Pons (tissue), 1 donor: ENCODE measurements at places on chromosomes 2 and 18.

DNA sequence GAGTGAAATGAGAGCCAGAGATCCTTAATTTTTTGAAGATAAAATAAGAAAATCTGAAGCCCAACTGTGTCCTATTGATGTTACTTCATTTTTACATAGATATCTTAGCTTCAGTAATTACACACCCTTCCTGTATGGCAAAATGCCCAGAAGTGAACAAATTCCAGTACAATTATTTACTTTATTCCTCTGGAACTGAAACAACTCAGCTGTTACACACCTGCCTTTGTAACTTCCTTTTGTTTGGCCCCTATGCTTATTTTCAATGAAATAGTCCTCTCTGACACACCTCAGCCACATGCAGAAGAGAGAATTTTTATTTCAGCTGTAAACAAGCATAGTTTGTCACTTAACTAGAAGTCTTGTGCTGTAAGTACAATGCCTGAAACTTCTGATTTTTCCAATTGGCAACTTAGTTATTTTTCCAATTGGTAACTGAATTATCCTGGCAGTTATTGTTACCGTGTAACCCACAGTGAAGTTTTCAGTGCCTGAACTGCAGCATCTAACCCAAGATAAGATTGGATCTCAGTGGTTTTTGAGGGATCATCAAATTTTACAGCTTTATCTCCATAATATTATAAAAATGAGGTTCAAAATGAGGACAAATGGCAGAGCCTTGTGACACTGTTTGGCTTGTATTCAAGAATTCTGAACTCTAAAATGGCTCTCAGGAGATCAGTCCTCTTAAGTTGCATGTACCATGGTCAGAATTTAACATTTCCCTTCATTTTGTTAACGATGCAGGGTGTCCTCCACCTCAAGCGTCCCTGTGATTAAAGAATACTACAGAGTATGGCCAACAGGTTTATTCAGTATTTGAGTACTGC lies 82.6 kb downstream of the PKP4 start:
- peak; percentile 39 for DNase-seq

GRCh38 chr18:64840911-64841701 lies 692.2 kb upstream of the LINC00305 start:
- no peak for DNase-seq

GRCh38 chr2:155125585-155126230 lies 427.2 kb downstream of the KCNJ3 start:
- DNase-seq = no peak

- no peak for DNase-seq
Observed at GRCh38 chr2:159144776-159145614, 141.5 kb downstream of the WDSUB1 start.

- no peak for DNase-seq
Observed at GRCh38 chr2:224729435-224729834, 13.3 kb upstream of the CCDC195 start.

GRCh38 chr2:207993151-207993763 lies 32.1 kb downstream of the PLEKHM3 start:
- no peak for DNase-seq

DNA sequence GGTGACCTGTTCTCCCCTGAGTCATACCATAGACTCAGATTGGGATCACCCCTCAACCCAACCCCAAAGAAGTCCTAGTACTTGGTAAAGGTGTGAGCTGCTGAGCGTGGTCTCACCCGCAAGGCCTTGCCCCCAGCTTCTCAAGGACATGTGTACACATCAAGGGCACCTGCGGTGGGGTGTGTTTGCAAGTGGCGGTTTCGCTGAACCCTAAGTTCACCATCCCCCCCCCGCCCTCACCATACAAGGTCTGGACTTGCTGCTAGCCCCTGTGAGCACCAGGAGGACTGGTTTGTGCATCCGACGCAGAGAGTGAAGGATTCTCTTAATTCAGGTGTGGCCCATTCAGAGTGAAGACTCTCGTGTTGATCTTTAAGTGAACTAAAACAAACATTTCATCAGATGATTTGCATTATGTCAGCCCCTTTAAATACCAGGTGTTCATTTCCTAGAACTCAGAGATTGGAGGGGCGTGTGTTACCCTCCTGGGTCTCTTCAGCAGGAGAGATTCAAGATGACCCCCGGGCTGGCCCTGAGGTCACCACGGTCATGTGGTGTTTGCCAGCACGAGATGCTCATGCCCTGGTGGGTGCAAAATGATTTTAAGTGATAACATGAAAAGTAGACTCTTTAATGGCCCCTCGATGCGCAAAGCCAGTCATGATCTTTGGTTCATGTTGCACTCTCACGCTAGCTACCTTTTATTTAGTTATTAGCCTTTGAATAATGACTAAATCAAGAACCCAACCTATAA lies 27.8 kb downstream of the MTERF4 start:
- no peak for DNase-seq

- DNase-seq = no peak
Observed at GRCh38 chr2:118301248-118301647, 213.0 kb downstream of the INSIG2 start.

- peak; percentile 58 for DNase-seq
Observed at GRCh38 chr2:100606726-100607343, 44.0 kb downstream of the PDCL3 start.

GRCh38 chr2:46977899-46978298 lies 62.3 kb upstream of the MCFD2 start:
- DNase-seq = peak; percentile 86

DNA sequence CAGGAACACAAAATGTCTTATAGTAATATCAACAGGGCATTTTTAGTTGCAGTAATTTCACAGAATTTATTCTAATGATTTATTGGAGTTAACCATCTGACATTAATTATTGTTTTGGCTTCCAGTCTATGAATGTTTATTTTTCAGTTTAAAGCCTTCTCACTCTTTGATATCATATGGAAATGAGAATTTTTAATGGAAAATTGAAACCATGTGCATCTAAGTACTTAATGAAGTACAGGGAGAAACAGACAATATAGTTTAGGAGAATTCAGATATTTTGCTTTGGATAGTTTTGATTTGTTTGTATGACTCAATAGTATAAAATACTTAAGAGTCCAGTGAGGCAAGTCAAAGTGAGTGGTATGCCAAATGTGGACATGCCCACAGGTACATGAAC lies 126.1 kb downstream of the OLA1 start:
- no peak for DNase-seq

GRCh38 chr2:18771212-18771611 lies 181.8 kb upstream of the NT5C1B start:
- DNase-seq = no peak

DNA sequence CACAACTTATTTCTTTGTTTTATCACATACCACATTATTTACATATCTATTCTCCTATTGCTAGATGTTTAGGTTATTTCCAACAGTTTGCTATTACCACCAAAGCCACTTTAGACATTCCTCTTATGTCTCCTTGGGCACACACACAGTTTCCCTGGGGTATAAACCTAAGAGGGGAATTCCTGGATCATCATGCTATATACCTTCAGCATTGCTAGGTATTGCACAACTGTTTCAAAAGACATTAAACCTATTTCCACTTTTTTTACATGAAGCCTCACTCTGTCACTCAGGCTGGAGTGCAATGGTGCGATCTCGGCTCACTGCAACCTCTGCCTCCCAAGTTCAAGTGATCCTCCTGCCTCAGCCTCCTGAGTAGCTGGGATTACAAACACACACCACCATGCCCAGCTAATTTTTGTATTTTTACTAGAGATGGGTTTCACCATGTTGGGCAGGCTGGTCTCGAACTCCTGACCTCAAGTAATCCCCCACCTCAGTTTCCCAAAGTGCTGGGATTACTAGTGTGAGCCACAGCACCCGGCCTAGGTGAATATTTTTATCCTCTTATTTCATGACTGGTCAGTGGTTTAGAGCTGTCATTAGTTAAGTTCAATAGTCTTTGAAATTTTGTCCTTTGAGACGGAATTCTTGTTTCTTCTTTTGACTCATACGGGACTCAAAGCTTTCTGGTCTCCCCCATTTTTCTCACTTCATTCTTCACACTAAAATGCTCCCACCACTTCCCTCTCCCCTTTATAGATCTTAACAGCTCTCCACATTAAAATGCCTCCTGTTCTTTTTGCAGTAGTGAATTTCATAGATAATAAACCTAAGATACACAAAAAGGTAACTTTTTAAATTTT lies 30.3 kb downstream of the SULT1C4 start:
- DNase-seq = no peak

DNA sequence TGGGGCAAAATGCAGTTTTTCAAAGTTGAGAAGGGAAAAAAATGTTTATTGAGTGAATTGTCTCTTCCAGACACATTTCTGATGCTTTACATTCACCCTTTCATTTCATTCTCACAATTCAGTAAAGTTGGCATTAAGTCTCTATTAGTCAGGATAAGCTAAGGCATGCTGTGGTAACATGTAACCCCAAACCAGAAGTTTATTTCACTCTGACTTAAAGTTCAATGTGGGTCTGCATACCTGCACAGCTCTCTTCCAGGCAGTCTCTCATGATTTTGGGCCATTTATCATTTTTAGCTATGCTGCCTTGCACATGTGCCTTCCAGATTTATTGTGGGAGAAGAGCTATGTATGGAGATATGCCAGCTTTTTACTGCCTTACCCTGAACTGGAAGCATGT lies 48.0 kb downstream of the DDX18 start:
- no peak for DNase-seq

- DNase-seq = no peak
Observed at GRCh38 chr18:3345452-3345851, 83.5 kb downstream of the MYL12B start.

DNA sequence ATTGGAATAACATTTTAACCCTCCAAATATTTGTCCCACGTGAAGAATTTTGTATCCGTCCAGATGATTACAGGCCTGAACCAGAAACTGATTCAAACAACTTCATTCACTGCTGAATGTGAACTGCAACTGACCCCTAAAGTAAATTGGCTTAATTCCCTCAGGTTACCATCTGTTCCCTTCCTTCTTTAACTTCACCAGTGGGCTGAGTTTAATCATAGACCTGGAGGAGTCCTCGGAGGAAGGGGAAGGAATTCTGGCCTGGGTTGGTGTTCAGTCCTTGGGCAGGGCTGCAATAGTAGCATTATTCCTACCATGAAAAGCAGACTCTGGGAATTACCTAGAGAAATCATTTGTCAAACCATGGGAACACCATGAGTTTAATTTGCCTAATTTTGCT lies 207.4 kb downstream of the TMEM247 start:
- no peak for DNase-seq

- no peak for DNase-seq
Observed at GRCh38 chr18:62354151-62354550, 29.0 kb downstream of the TNFRSF11A start.

DNA sequence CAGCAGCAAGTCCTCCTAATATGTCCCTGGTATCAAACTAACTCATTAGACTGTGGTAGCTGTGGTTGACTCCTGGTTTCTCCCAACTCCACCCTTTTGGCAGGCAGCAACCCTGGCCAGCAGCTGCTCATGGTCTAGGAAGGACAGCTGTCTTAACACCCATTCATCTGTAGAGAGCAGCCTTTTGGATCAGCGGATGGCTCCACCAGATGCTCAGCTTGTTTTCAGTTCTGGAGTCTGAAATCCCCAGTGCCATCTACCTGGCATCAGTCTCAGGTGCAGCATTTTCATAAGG lies 100.5 kb downstream of the SPOPL start:
- no peak for DNase-seq

DNA sequence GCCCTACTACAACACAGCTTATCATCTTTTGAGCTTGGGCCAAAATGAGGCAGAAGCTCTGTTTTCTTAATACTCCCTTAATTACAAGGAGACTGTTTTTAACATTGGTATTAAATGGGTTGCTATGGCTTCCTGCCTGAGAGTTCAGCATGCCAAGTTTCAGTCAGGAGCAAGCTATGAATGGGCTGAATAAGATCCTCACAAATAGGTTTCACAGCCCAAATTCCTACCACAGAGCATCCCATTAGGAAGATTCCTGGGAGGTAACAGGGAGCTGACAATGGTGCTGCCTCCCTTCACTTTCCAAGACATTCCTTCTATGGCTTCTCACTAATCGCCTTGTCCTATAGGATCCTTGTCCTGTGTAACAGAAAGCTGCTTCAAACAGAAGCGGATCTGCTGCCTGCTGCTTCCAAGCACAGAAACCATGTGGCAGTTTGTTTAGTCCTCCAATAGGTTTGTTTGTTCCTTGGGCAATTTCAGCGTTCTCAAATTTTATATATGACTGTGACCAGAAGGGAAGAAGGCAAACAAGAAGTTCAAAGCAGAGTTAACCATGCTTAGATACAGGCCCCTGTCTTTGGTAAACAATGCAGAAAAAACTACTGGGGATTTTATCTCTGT lies 70.9 kb downstream of the NCKAP5 start:
- peak; percentile 52 for DNase-seq

GRCh38 chr2:37283207-37283606 lies 41.4 kb downstream of the PRKD3 start:
- no peak for DNase-seq

- no peak for DNase-seq
Observed at GRCh38 chr18:9750606-9751304, 42.7 kb downstream of the RAB31 start.

DNA sequence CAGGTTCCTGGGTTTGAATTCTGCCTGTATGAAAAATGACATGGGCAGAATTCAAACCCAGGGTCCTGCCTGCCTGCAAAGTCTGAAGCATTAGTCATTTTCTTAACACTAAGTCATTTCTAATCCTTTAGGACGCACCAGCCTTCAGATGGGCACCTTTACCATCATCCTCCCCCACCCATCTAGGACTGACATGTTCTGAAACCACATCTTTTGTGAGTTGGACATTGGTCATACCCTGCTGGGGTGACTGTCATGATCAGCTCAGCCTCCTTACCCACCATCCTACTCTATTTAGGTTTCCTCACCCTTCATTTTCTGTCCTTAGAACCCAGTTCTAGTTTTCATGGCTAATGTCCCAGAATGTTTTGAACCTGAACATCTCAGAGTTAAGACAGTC lies 104.9 kb downstream of the TRIB2 start:
- DNase-seq = no peak

DNA sequence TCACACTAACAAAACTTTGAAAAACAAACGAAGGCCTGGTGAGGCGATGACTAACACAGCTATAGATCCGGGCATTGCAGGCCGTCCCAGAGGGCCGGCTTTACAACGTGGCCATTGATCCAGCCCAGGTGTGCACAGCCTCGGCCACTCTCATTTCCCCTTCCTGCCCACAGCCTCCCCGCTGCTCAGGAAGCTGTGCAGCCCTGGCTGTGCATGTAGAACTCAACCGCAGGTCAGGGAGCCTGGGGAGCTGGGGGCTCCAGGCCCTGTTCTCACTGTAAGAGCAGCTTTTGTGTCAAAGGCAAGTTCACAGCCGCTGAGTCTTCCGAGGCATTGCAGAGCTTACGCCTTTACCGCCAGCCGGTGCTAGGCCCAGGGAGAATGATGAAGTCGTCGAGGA lies 87.2 kb downstream of the LONRF2 start:
- DNase-seq = no peak

DNA sequence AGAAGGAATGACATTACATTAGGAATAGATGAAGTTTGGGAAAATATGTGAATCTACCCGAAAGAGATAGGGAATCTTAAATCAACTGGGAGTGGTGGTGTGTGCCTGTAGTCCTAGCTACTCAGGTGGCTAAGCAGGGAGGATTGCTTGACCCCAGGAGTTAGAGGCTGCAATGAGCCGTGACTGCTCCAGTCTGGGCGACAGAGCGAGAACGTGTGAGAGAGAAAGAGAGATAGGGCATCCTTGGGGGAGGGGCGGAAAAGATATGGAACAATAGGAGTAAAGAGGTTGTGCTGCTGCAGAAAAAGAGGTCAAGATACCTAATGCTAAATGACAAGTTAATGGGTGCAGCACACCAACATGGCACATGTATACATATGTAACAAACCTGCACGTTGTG lies 47.1 kb upstream of the ADAM23 start:
- no peak for DNase-seq

- no peak for DNase-seq
Observed at GRCh38 chr2:38436227-38436664, 59.2 kb upstream of the ATL2 start.
